A549 treated with Hydrocortisone at 1 μM for 4 hours (cell line): ENCODE measurements at places on chromosomes 12 and 14. TPM values are rescaled to one million over a fixed set of nuclear protein-coding genes. Genes with fewer than 3 reads are reported as not detected.

DBX2 gene
- not detected in 5 replicates for total RNA-seq

IL26 gene
- total RNA-seq = not detected in 5 replicates

TPH2 gene
- 0.10 TPM in 1 of 5 replicates, not detected in the others for total RNA-seq

TMTC1 gene
- 0.03 to 0.14 TPM (median 0.03 TPM) in 5 replicates for total RNA-seq

RNASE3 gene
- not detected in 5 replicates for total RNA-seq

AMDHD1 gene
- total RNA-seq = 2.1 to 3.0 TPM (median 2.4 TPM) in 5 replicates

SELPLG gene
- 0.64 to 1.2 TPM (median 0.91 TPM) in 5 replicates for total RNA-seq

PTPRB gene
- total RNA-seq = 0.48 to 1.1 TPM (median 0.69 TPM) in 5 replicates

TWF1 gene
- 62.8 to 88.8 TPM (median 79.7 TPM) in 5 replicates for total RNA-seq

VRTN gene
- total RNA-seq = 0.03 TPM in 1 of 5 replicates, not detected in the others

TMEM263 gene
- total RNA-seq = 25.5 to 34.9 TPM (median 29.5 TPM) in 5 replicates

PTPRR gene
- 0.21 to 0.46 TPM (median 0.36 TPM) in 5 replicates for total RNA-seq

TRPV4 gene
- total RNA-seq = 0.06 to 0.16 TPM (median 0.13 TPM) in 5 replicates
